ENCODE measurements at places on chromosomes 2 and 18.

- no peak for DNase-seq
These were observed 93.9 kb upstream of the CTDP1 start for GRCh38 chr18:79585395-79586370.

DNA sequence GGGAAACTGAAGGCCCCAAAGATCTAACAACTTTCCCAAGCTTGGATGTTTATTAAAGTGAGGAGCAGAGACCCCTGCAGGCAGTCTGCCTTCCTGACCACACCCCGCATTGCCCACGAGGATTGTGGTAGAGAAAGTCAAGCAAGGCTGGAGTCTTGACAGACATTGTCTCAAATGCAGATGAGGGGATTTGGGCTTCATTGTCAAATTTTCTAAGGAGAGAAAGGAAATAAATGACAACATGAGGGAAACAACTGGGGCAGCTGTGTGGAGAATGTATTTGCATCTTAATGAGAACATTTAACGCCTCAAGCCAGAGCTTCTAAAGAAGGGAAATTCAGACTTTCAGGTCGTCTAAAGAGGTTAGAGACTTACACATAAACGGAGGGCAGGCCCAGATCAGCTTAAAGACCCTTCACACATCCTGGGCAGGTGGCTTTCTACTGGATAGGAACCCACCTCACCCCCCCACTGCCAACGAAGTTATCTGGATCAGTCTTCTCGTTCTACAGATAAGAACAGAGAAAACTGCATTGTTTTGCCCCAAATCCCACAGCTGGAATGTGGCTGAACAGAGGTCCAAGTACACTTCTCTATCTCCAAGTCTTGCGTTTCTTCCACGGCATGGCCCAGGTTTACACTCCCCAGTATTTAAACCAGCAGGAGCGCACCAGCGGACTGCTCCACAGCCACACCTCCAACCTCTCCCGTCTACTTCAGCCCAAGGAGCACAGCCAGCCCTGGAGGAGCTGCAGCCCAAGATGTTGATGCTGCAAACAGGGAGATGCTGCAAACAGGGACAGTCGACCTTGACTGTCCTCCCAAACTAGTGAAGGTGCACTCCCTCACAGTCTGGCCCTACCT lies 16.2 kb upstream of the SCG2 start:
- DNase-seq, result peak; percentile 98

DNA sequence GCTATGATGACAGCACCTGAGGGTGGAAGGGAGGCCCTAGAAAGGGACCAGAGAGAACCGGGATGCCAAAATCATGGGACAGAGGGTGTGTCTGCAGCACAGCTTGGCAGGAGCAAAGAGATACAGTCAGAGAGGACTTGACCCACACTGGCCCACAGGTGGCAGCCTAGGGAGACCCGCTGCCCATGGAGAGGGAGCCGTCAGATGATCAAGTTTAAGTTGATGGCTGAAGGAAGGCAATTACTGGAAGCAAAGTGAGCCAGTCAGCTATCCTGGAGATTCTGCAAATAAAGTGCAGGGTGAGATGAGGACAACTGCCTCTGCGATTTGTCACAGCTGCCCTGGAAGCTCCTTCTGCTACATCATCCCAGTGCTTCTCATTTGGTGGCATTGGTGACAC lies 74.0 kb downstream of the CMPK2 start:
- peak; percentile 62 for DNase-seq

- no peak for DNase-seq
These were observed 22.1 kb downstream of the SRD5A2 start for GRCh38 chr2:31558401-31559295.

DNA sequence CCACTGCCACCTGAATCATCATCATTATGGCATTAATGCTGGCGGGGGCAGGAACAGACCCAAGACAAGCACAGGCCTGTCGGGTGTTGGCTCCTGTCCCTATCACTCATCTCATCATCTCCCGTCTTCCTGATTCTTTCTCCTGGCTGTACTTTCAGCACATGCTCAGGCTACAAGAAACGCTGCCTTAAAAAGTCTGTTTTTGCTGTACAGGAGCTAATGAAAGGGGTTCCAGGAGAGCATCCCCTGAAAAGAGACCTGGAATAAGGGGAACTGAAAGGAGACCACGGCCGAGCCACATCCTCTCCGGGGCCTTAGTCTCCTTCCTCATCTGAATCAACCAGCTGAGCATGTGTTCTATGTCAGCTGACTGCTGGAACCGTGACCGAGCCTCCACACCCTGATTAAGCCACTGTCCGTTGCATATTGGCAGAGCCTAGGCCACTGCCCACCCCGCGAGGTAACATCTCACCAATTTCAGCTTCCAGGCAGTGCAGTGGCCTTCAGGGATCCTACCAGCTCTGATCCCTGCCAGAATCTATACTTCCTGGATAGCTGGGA lies 62.6 kb downstream of the DNMT3A start:
- DNase-seq, result no peak

DNA sequence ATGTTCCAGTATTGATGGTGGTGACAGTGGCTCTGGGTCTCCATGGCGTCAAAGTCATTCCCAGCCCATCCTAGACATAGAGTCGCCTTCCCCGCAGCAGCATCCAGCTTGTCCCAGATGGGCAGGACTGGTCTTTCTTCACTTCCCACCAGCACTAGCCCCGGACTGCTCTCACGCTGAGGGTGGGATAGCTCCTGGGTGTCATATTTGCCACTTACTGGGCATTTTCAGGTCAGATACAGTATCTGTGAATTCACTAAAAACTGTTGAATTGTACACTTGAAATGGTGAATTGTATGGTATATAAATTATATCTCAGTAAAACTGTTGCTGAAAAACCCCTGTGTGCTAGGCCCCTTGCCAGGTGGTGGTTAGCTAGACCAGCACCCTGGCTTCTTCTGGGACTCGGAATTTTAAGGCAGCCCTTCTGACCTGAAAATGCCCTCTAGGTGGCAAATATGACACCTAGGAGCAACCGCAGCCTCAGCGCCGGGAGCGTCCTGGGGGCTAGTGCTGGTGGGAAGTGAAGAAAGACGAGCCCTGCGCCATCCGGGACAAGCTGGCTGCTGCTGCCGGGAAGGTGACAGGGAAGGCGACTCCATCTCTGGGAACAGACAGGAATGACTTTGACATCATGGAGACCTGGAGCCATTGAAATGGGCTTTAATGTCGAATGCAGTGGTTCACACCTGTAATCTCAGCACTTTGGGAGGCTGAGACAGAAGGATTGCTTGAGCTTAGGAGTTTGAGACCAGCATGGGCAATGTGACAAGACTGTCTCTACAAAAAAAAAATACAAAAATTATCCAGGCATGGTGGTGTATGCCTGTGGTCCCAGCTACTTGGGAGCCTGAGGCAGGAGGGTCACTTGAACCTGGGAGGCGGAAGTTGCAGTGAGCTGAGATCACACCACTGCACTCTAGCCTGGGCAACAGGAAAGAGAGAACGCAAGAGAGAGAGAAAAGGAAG lies 56.2 kb downstream of the DDX1 start:
- peak; percentile 23 for DNase-seq

DNA sequence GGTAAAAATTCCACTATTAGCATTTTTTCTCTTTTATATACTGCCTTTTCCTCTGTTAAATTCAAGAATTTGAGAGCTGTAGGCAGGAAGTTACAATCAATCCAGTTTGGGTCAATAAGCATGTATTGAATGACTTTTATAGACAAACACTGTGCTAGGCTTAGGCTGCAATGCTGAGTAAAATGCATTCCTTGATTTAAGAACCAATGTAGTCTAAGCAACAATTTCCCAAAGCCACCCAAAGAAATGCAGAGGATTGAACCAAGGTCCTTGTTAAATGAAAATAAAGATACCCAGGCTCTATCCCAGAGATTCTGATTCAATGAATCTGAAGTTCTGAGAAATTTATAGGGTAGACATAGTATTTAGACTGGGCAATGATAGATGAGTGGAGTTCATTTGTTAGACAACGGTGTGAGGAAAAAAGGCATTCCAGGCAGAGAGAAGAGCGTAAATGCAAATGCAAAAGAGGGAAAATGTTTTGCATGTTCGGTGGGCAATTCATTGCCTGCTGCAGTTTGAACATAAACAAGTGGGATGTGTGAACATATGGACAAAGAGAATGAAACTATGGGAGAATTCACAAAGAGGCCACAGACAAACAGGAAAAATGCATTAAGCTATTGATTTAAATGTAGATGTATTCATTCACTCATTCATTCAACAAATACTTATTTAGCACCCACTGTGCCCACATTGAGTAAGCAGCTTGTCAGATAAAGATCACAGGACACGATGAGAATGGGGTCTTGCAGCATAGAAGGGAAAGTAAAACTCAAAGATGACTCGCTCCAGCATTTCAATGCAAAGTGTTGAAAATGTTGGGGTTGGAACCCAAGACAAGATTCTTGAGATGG lies 107.1 kb downstream of the EVA1A start:
- no peak for DNase-seq

- DNase-seq, result no peak
These were observed 350.0 kb downstream of the RND3 start for GRCh38 chr2:150137338-150138069.

GRCh38 chr18:26863122-26863879 lies 2.2 kb downstream of the AQP4 start:
- peak; percentile 75 for DNase-seq

- DNase-seq, result no peak
These were observed 93.5 kb upstream of the MGAT4A start for GRCh38 chr2:98824256-98825019.

DNA sequence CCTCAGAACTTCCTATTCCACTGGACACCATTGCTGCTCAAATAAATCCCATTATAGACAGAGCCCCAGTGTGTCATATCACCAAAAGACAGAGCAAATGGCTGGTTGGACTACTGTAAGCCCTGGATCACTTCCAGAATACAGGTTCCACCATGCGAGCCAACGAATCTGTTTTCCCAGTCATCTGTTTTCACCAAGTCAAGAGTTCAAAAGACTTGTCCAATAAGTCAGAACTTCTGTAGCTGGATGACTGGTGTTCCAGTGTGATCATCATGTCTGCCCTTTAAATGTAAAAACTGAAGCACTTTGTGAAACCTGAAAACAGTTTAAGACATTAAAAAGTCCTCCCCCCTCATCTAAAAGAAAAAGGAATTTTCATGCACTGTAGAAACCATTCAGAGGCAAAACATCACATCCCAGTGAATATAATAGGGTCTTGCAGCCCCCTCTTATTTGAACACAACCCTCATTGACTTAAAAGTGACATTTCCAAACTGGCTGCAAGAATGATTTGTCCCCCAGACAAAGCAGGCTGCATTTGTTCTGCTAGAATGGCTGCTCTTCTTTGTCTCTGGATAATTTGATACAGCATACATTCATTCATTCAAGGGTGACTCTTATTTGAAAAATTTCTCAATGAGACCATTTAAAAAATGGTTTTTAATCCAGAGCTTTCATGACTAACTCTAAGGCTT lies 64.6 kb upstream of the TANC1 start:
- DNase-seq, result no peak

DNA sequence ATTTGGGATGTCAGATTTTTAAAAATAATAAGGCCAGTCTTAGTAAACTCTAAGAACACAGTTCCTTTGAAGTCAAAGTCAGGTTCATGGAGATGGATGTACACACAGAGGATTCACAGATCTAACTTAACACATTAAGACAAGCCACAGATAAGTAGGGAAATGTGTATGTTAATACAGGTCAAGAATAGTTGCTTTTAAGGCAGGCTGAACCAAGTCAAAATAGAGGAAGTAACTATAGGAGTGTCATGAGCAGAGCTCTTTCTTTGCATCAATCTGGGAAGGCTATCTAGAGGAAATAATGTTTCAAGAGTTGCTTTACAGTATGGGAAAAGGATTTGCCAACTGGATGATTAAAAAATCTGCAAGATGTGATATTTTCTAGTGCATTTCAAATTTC lies 128.0 kb upstream of the FBXO11 start:
- no peak for DNase-seq

GRCh38 chr18:36889742-36890141 lies 60.8 kb downstream of the KIAA1328 start:
- DNase-seq, result no peak

DNA sequence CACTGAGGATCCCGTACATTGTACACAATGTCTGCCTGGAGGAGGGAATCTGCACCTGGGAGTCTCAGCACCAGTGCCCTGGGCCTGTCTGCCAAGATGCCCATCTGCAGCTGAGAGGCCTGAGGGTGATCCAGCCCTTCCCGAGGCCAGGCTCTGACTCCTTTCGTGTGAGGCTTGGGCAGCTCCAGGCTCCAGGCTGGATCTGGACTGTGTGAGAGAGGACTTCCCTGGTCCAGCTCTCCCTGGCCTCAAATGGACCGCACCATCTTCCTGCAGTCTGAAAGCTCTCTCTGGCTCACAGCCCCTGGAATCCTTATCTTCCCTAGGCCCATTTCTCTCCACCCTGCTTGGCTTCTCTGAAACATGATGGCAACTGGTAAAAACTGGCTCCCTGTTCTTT lies 324.6 kb downstream of the DYSF start:
- DNase-seq, result no peak

DNA sequence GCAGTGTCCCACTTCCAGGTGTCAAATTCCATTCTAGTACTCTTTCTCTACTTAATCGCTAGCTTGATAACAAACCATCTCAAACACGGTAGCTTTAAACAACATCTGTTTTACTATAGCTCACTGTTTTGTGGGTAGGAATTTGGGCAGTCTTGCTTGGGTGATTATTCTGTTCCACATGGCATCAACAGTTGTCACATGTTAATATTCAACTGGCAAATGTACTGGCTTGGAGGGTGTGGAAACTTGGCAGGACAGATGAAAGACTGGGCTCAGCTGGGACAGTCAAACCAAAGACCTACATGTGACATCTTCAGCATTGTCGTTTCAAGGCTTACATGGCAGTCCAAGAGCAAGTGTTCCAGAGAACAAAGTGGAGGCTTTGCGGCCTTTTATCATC lies 241.8 kb downstream of the PTH2R start:
- DNase-seq, result no peak

- no peak for DNase-seq
These were observed 65.8 kb downstream of the PSMG2 start for GRCh38 chr18:12768625-12769024.

Data from GM23338 (cell line).